ENCODE measurements at places on chromosomes 12 and 14.

GRCh38 chr12:65414526-65414925 lies 136.0 kb downstream of the MSRB3 start:
- DNase-seq, result no peak

DNA sequence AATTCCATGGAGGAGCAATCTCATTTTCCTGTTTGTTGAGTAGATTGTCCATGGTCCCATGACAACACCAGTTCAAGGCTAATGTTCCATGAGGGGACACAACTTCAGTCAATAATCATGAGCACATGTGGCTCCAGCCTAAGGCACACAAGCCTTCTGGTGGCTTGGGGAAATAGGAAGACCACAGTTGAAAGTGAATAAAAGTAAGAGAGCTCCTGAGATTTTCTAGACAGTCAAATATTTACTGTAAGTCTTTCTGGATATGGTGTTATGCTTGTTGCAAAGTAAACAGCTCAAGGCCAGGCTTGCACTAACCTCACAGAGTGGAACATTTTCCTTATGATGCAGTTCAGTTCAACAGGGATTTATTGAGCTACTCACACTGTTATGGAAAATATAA lies 206.9 kb upstream of the SLC38A2 start:
- no peak for DNase-seq

DNA sequence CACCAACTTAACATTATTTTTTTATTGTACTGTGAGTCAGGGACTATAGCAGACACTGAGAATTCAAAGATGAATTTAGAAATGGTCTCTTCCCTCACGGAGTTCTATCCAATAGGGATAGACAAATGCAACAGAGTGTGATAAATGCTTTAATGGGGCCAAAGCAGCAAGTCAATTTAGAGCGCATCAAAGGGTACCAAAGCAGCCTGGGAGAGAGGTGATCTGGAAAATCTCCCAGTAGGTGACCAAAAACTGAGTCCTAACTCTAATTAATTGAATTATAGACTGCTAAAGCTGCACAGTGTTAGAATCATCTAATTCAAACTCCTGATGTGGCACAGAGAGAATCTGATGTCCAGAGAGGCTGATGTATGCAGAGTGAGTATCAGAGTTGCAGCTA lies 2.6 kb downstream of the LIN7A start:
- no peak for DNase-seq

- DNase-seq, result no peak
These were observed 67.2 kb downstream of the SLC8A3 start for GRCh38 chr14:70121521-70121920.

DNA sequence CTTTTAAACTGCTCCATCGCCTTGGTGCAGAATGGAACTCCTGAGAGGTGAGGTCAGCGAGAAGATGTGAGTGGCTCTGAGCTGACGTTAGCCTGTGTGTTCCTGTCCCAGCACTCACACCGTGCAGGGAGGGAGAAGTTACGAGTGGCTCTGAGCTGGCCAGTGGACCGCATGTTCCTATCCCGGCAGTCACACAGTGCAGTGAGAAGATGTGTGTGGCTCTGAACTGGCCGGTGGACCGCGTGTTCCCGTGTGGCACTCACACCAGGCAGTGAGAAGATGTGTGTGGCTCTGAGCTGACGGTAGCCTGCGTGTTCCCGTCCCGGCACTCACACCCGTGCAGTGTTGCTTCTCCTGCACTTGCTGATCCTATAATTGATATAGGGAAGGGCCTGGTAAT lies 59.9 kb downstream of the VCPKMT start:
- DNase-seq, result no peak

DNA sequence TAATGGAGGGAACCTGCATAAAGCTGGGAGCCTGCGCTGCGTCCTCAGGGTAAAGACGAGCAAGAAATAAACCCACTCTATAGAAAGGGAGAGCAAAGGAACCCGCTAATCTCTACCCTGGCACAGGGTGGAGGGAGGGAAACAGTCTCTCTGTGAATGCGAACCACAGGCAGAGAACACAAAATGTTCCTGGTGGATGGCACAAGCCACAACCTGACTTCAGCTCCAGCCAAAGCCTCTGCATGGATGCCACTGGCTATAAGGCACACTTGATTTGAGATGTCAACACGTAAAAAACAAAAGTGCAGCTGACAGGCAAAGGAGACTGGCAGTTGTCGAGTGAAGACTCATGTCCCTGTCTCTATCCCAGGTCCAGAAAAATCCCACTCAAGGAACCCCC lies 32.4 kb downstream of the CHGA start:
- DNase-seq, result no peak

GRCh38 chr12:118052324-118053070 lies 8.5 kb downstream of the WSB2 start:
- DNase-seq, result no peak

DNA sequence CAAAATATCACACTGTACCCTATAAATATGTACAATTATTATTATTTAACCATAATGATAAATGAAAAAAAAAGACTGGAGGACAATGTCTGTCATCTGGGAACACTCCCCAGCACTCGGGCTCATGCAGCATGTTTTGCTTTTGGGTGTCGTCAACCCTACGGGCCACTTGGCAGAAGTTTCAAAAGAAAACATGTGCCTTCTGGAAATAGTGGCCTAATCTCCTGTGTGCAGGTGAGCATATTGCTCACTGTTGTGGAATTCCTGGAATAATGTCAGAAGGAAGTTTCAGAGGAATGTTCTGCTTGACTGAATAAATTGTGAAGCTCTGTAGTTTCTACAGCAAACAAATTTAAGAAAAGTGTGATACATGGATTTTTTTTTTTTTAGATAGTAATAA lies 298.3 kb downstream of the SSPN start:
- DNase-seq, result no peak

GRCh38 chr14:51260225-51260624 lies 20.2 kb downstream of the TMX1 start:
- no peak for DNase-seq

GRCh38 chr12:77060883-77061240 lies 4.5 kb downstream of the E2F7 start:
- no peak for DNase-seq

- no peak for DNase-seq
These were observed 3.5 kb upstream of the OSBPL8 start for GRCh38 chr12:76563061-76563460.

- DNase-seq, result no peak
These were observed 28.7 kb downstream of the COX8C start for GRCh38 chr14:93375673-93376156.
